ENCODE measurements at places on chromosomes 11 and 22. TPM values are rescaled to one million over a fixed set of nuclear protein-coding genes. Genes with fewer than 3 reads are reported as not detected.
A peak's percentile ranks its signal among the peaks of the same experiment; 100 is the strongest.

OR2AG1 gene
- total RNA-seq, result not detected

C11orf58 gene
- 172 TPM for total RNA-seq

GLYAT gene
- not detected for total RNA-seq

UPB1 gene
- 0.45 TPM for total RNA-seq

FAM227A gene
- 14.7 TPM for total RNA-seq

KDELR3 gene
- 1.5 TPM for total RNA-seq

EHF gene
- total RNA-seq, result 0.45 TPM

DNAJB7 gene
- not detected for total RNA-seq

CWC15 gene
- total RNA-seq, result 44.7 TPM

LRRC56 gene
- 1.5 TPM for total RNA-seq

GRCh38 chr11:13289081-13289480 is 11.5 kb downstream of the BMAL1 start:
- DNase-seq, result no peak

GRCh38 chr11:110435780-110436717 is 6.3 kb downstream of the FDX1 start:
- no peak for DNase-seq

GRCh38 chr11:75031224-75031753 is 42.6 kb downstream of the NEU3 start:
- DNase-seq, result no peak

DNA sequence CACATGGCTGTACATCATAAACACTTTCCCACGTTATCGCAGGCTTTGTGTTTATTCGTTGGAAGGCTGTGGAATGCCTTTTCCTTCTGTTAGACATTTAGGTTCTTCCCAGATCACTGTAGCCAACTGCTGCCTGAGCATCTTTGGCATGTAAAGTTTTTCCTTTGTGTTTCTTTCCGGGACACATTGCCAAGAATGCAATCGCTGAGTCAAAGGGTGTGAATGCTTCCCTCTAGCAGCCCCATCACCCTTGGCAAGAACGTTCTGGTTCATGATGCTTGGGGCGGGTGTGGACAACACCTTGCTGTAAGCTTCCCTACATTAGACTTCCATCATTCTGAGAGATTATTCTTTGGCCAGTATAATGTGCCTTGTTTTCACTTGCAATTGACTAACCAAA is 136.2 kb downstream of the OSBP2 start:
- DNase-seq, result no peak

- DNase-seq, result no peak
These were observed 16.8 kb upstream of the TMEM121B start for GRCh38 chr22:17137861-17138425.

- no peak for DNase-seq
These were observed 867.4 kb downstream of the NTM start for GRCh38 chr11:132237781-132238180.

DNA sequence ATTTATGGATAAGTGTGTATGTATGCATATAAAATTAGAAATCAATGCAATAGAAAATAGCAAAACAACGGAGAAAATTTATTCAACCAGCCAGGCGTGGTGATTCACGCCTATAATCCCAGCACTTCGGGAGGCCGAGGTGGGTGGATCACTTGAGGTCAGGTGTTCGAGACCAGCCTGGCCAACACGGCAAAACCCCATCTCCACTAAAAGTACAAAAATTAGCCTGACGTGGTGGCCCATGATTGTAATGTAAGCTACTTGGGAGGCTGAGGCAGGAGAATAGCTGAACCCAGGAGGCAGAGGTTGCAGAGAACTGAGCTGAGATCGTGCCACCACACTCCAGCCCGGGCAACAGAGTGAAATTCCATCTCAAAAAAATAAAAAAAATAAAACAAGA is 5.5 kb downstream of the KRTAP5-6 start:
- no peak for DNase-seq

DNA sequence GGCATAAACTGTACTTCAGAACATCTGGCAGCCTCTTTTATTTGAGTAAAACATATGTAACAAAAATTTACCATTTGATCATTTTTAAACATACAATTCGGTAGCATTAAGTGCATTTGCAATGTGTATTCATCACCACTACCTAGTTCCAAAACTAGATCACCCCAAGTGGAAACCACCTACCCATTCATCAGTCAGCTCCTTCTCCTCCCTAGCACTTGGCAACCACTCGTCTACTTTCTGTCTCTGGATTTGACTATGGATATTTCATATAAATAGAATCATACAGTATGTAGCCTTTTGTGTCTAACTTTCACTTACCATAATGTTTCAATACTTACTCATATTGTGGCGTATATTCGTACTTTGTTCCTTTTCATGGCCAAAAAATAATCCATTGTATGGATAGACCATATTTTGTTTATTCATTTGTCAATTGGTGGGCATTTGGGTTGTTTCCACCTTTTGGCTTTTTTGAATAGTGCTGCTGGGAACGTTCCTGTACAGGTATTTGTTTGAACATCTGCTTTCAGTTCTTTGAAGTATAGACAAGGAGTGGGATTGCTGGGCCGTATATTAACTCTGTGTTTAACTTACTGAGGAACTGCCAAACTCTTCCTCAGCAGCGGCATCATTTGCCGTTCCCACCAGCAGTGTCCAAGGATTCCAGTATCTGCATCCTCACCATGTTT is 27.2 kb upstream of the ADORA2A start:
- no peak for DNase-seq

DNA sequence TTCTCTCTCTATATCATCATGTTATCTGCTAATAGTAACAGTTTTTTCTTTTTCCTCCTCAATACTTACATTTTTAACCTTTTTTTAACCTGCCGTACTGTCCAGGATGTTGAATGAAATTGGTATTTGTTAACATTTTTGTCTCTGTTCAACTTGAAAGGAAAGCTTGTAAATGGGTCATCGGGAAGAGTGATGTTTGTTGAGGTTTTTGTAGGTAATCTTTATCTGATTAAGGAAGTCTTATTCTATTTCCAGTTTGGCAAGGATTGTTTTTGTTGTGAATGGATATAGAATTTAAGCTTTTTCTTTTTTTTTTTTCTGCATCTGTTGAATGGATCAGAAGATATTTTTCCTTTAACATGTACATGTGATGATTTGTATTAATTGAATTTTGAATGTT is 8.1 kb upstream of the NNMT start:
- no peak for DNase-seq

- no peak for DNase-seq
These were observed 81.6 kb upstream of the CCDC90B start for GRCh38 chr11:83367745-83368144.

DNA sequence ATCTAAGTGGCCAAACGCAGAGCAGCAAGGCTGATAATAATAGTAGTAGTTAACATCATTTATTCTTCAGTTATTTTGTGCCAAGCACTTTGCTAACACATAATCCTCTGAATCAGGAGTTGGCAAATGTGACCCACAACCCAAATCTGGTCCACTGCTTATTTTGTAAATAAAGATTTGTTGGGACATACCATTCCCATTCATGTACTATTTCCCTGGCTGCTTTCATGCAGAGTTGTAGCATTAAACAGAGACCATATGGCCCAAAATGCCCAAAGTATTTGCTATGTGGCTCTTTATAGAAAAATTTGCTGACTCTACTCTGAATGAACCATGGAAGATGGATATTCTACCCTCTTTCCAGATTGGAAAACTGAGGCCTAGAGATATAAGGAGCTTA is 50.3 kb downstream of the COMMD9 start:
- DNase-seq, result no peak

GRCh38 chr22:26828311-26828710 is 170.9 kb downstream of the MIAT start:
- DNase-seq, result no peak

GRCh38 chr11:83151274-83151977 is 5.5 kb upstream of the PCF11 start:
- no peak for DNase-seq

- DNase-seq, result no peak
These were observed 910.1 kb upstream of the FAT3 start for GRCh38 chr11:91314521-91314920.

DNA sequence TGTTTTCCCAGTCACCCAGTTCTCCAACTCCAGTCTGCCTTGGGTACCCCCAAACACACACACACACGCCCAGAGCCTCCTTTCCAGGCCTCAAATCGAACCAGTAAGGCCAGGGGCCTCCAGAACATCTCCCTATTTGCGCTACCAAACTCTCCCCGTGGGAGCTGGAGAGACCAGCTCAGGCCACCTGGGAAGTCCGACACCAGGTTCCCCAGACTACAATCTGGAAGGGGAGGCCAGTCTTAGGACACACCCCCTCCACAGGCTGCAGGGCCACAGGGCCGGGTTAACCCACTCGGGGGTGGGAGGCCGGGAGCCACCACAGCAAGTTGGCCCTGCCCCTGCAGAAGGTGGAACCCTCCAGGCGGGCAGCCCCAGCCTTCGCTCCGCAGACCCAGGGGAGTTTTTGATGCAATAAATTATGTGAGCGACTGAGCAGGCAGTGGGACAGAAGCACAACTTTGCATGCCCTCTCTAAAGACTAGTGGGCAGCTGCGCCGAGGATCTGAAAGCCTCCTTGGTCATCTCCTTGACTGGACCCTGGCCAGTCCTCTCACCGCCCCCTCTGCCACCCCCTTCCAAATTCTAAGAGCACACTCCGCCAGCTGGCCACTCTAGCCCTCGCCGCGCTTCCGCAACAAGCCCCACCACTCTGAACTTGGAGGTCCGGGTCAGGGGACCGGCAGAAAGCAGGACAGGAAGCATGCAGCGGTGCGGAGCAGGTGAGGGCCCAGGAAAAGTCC is 2.8 kb downstream of the IGF2 start:
- DNase-seq, result no peak

GRCh38 chr22:27011133-27011532 is 353.7 kb downstream of the MIAT start:
- no peak for DNase-seq

DNA sequence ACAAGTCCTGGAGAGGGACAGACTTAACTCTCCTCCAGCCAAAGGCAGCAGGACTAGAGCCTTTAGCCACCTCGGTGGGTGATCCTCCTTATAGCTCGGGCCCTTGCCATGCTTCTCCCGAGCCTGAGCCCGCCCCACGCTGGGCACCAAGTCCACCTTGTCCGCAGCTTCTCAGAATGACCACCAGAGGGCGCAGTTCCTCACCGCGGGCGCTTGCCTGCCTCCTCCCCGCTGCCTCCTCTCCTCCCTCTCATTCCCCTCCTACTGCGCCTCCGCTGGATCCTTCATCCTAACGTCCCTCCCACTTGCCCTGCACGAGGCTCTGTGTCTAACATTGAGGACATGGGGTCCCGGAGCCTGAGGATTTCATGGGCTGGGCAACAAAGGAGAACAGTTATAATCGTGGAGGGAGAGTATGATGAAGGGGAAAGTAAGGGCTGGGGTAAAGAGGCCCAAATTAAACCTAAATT is 11.3 kb upstream of the MOGAT2 start:
- peak; percentile 39 for DNase-seq

DNA sequence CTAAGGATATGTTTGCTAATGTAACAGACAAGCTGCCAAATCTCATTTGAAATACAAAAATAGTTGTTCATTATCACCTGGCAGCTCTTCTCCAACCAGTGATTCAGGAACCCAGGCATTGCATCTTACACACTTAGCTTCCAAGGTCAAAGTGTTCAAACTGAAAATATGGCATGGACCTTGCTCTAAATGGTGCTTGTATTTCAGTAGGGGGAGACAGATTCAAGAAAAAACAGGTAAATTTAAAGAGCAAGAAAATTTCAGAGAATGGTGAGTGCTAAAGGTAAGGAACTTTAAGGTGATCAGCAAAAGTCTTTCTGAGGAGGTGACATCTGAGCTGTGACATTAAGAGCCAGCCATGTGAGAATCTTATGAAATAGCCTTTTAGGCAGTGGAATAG is 82.8 kb upstream of the E2F8 start:
- no peak for DNase-seq

DNA sequence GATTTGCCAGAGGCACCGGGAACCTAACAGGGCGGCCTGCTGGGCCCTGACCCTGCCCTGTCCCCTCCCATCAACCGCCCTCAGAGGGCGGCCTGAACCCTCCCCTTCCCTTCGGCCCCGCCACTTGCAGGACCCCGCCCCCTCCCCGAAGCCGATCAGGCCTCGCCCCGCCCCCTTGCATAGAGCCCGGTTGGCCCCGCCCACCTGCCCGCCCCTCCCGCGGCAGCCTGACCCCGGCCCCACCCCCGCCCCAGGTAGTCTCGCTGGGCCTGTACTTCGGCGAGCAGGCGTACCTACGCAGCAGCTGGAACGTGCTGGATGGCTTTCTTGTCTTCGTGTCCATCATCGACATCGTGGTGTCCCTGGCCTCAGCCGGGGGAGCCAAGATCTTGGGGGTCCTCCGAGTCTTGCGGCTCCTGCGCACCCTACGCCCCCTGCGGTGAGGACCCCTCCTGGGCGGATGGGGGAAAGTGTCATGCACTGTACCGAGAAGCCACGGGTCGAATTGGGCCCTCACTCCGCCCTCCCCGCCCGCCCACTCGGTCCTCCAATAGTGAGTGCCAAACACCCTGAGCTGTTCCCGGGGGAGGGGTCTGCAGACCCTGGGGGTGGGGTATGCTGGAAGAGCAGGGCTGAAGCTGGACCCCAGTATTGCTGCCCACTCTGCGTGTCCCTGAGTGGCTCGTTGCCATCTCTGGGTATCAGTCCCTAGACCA is 94.1 kb downstream of the CACNA1I start:
- DNase-seq, result no peak

DNA sequence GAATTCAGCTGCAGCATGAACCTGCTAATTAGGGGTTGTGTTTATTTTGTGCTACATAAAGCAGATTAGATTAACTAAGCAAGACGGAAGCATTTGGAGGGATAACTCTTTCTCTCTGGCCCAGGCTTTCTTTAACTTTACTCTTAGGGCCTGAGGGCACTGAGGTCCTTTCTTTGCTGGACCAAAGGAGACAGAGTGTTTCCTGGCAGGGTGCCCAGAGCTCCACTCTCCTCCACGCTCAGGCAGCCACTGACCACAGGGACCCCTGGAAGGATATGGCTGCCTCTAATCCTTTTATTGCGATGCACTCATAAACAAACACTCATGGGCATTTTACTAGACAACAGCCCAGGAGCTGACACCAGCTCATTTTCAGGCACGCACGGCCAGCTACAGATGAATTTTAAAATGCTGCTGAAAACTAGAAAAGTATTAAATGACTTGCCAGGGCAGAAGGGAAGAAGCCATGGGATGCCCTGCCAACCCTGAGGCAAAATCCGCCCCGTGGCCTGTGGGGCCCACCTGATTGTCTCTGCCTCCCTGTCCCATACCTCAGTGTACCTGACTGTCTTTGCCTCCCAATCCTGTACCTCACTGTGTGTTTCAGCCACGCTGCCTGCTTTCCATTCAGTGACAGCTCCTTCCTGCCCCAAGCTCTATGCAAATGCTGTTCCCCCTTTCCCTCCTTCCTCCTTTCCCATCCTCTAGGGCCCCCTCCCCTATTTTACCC is 192.6 kb upstream of the NAV2 start:
- DNase-seq, result no peak

- no peak for DNase-seq
These were observed 27.0 kb downstream of the GDPD5 start for GRCh38 chr11:75498556-75499255.

GRCh38 chr11:44113572-44113971 is 18.1 kb downstream of the EXT2 start:
- DNase-seq, result no peak

All from cerebellum (tissue), 4 donors.